ENCODE measurements at places on chromosomes 13 and 19.

DNA sequence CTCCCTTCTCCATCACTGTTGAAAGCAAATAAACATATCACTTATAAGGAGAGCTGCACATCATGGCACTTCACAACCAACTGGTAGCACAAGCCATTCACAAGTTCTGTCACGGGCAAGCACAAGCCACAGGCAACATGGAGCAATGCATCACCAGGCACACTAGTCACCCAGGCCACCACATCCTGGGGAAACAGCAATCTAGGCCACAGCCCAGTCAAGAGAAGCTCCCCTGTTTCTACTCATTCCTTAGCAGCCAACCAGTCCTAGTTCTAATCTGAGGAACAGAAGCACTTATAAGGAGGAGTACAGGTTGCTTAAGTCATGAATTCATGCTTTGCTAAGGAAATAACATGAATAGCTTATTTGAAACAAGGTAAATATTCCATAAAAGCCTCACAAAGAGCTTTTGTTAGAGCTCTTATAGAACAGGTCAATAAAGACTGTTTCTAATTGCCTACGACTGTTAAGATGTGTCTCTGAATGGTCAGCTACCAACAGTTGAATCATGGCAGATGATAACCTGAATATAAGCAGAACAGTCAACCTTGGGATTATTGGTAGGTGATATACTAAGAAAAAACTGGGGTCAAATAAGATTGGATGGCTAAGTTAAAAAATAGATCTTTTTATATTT is 169.0 kb downstream of the TBC1D4 start:
- no peak for DNase-seq

GRCh38 chr19:3690551-3691371 is 9.5 kb downstream of the PIP5K1C start:
- DNase-seq = peak; percentile 45

DNA sequence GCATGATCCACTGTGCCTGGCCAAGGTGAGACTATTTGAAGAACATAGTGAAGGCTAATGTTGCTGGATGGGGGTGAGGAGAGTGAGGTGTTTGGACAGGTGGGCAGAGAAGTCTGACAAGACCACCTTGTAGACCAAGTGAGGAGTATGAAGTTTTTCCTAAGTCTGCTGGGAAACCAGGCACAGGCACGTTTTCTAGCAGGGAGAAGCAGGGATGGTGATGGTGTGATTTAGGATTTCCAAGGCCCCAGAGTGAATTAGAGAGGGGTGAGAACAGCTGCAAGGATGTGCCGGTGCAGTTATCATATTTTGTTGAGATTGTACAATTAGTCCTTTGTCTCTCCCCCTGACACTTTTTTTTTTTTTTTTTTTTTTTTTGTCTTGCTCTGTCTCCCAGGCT is 5.6 kb upstream of the PKN1 start:
- DNase-seq = no peak

DNA sequence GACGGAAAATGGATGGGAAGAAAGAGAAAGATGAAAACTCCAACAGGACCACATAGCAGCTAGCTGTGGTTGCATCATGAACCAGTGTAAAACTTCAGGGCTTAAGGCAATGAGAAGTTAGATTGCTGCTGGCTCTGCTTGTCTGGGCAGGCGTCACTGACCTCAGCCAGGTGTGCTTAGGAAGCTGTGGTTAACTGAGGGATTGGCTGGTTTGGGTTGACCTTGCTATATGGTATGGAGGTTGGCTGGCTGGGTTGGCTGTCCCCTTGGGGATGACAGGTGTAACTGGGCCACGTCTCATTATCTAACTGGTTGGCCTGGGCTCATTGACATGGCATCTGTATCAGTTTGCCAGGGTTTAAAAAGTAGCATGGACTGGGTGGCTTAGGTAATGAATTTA is 40.9 kb downstream of the NLRP4 start:
- DNase-seq = no peak

DNA sequence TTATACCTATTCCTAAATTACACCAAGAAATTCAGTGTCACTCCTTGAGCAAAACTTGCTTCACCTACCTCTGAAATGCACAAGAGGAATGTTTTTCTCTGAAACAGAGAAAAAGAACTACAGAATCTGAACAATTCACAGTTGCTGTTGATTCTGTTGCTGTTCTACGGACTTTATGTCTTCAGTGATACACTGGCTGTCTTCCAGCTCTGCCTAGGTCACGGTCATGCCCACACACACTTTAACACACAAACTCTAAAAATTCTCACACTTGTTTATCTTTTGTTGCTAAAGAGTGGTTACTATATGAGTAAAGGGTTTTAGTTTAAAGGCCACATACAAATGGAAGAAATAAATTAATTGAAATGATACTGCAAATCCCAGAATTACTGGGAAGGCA is 124.4 kb upstream of the SPRY2 start:
- no peak for DNase-seq

DNA sequence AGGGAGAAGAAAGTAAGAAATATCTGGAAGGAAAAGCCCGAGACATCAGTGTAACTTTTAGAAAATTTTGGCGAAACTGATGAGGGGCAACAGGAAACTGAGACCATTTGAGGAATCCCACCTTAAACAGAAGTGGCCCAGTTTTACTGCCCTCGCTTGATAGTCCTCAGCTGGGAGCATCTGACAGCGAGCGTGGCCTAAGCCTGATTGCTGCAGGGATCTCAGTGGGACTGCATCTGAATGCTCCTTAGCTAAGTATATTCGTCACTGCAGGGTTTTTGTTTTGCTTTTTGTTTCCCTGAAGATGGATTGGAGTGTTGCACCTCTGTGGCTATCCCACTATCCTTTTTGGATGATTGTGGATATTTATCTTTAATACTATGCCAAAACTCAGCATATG is 262.7 kb upstream of the KLHL1 start:
- DNase-seq = no peak

DNA sequence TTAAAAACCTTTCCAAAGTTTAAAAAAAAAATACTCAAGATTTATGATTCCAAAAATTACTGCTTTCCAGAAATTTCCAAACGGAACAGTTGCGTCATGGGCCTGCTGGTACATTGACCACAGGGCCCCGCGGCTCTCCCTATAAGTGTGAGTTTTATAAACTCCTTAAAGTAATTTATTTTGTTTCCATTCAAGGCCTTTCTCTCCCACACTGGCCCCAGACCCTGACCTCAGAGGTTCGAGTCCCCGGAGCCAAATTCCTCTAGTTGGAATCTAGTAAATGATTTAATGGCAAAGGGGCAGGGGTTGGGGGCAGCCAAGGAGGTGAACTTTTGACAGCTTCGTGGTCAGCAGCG is 97.5 kb downstream of the INSR start:
- no peak for DNase-seq

DNA sequence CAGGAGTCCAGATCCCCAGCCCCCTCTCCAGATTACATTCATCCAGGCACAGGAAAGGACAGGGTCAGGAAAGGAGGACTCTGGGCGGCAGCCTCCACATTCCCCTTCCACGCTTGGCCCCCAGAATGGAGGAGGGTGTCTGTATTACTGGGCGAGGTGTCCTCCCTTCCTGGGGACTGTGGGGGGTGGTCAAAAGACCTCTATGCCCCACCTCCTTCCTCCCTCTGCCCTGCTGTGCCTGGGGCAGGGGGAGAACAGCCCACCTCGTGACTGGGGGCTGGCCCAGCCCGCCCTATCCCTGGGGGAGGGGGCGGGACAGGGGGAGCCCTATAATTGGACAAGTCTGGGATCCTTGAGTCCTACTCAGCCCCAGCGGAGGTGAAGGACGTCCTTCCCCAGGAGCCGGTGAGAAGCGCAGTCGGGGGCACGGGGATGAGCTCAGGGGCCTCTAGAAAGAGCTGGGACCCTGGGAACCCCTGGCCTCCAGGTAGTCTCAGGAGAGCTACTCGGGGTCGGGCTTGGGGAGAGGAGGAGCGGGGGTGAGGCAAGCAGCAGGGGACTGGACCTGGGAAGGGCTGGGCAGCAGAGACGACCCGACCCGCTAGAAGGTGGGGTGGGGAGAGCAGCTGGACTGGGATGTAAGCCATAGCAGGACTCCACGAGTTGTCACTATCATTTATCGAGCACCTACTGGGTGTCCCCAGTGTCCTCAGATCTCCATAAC is at the start of gene APOE:
TSS of gene APOE (plus strand) at position 360 of the 724 bp plus-strand sequence. CDS start 829 bp downstream, outside the sequence.
- no peak for DNase-seq

- DNase-seq = no peak
Measured at GRCh38 chr19:40533508-40533907, 43.2 kb upstream of the SHKBP1 start.

DNA sequence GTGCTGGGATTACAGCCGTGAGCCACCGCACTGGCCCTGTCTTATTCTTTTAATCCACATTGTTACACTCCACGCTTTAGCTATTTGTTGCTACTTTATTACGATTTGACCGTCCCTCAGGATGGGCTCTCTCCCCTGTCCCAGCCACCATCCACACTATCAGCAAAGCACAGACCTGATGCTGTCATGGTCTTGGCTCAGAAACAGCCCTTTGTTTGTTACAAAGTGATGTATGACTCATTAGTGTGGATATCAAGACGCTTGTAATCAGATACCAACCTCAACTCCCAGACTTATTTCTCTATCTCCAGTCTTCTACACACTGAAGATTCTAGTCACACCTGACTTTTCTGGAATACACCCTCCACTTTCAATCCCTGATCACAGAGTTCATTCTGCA is 84.6 kb upstream of the FREM2 start:
- DNase-seq = no peak

DNA sequence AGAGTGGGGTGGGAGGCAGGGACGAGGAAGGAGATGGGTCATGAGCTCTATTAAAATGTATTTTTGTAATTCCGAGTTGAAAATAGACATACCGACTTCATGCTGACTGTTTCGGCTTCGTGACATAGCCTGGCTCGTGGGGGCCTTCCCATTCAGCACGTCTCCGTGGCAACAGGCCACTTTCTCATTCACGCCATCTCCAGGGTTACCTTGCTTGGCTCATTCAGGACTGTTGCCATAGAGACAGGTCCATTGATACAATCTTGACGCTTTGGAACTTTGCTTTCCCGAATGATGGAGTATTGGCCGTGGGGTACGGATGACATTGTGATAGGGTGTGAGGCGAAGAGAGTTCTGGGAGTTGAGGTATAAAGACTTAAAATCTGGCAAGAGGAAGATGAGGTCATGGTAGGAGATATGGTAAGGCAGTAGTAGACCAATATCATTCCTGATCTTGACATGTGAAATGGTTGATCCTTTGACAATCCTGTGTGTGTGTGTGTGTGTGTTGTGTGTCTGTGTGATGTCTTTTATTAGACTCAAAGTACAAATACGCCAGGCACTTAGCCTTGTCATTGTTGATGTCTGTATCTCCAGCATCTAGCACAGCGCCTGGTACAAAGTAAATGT is 97.3 kb downstream of the CACNA1A start:
- DNase-seq = no peak

GRCh38 chr19:20858861-20859260 is 64.2 kb upstream of the ZNF85 start:
- DNase-seq = no peak

- DNase-seq = peak; percentile 77
Measured at GRCh38 chr19:49421039-49421877, 2.0 kb downstream of the PTH2 start.

GRCh38 chr19:801030-801860 is 4.0 kb downstream of the PTBP1 start:
- DNase-seq = peak; percentile 88

DNA sequence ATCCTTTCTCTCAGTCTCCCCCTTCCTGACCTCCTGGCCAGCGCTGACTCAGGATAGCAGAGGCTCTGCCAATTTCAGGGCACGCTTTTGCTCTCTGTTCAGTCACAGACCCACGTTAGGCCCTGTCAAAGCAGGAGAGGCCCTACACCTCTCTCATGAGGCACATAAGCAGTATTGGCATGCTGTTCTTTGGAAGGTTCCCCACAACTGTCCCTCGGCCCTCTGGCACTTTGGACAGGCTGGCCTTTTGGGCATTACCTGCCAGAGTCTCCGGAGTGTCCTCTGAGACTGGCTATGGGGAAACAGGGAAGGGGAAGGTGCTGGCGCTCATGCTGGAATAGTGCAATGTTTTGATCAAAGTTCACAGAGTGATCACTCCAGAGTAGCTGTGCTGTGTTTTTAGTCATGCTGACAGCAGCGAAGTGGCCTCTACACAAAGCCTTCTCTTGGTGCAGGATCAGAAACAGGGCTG is 23.7 kb upstream of the UBE2L5 start:
- no peak for DNase-seq

DNA sequence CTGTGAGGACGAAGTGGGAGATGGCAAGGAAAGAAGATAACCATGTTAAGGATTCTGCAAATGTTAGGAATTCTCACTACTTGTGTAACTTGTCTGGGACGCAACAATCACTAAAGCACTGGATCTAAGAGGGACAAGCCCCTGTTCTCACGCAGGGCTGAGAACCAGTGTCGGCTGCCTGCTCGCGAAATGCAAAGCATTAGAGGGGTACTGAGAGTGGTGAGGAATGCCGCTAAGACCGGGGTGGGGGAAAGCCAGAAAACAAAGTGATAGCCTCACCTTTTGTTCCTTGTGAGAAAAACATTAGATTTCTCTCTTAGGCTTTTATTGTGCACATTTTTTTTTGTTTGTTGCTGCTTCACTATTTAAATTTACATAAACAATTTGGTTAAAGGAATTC is 241.9 kb downstream of the ABCC4 start:
- DNase-seq = no peak

DNA sequence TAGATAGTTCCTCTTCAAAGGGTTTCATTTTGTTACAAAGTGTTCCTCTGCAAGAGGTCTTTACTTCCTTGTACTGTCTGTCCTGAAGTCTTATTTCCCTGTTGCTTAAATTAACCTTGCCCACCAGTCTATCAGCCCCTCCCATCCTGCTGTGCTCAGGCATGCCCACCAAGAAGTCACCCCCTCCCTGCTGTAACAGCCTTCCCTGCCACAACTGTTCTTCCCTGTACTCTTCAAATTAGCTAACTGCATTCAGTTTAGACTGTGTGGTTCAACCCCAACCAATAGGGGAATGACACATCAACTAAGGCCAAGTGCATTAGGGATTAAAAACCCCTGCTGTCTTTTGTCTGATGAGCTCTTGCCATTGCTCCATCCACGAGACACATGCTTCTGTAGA is 34.4 kb upstream of the ZNF562 start:
- DNase-seq = no peak

DNA sequence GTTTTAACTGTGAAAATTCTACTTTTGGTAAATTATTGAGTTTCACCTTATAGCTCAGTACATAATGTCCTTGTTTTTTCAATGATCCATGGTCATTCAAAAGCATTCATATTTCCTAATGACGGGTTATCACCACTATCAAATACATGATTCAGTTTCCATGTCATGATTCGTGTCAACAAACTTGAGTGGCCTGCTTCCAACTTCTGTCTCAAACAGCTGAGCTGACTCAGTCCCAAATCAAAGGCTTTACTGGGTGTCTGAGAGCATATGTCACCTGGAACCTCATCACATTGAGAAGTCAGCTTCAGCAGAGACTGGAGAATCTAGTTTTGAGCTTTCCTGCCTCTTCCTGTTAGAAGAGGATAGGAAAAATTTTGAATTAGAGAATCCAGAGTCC is 40.3 kb upstream of the SGCG start:
- DNase-seq = no peak
